Esophagus squamous epithelium (tissue), 5 donors: ENCODE measurements at places on chromosomes 5 and 9. TPM values are rescaled to one million over a fixed set of nuclear protein-coding genes. Genes with fewer than 3 reads are reported as not detected.

DNA sequence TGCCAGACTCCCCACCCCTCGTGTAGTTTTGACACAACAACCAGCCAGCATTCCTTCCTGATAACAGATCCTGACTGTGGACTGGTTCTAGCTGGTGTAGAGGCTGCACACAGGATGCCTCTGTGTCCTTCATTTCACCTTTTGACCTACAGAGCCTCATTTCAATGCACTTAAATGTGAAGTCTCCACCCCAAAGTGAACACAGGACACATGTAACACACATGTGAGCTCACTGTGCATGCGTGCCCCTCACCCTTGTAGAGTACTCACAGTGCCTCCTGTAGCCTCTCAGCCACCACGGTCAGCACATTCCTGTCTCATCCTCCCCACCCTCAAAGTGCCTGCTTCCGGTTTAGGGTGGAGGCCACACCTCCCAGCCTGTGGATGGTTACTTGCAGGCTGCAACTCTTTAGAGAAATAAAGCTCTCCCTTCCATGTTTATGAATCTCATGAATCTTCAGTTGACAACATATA is 11.6 kb upstream of the NKD2 start:
- H3K4me1 ChIP-seq: no peaks in the 10 kb centered on the region
- H3K27me3 ChIP-seq: no peaks in the 10 kb centered on the region
- no peak overlapping the region for H3K27ac ChIP-seq
- DNase-seq: no peak
- H3K36me3 ChIP-seq: no peaks in the 10 kb centered on the region
- no peak overlapping the region for H3K4me3 ChIP-seq

DNA sequence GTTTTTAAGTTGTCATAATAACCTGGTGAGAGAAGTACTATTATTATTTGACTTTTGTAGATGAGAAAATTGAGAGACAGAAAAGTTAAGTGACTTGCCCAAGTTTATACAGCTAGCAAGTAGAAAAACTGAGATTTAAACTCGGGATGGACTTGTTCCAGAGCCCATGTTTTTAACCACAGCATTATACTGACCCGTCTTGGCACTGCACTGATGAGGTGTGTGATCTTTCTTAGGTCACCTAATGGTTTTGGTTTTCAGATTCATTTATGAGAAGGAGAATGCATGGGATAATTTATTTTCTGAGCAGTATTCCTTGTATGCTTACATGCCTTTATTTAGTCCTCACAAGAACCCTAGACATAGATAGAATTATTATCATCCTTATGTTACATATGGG is 201.8 kb upstream of the CDKN2B start:
- peak overlapping the region; percentile 45 for H3K27ac ChIP-seq
- H3K4me1 ChIP-seq: peaks cover 4% of the 10 kb centered on the region
- H3K36me3 ChIP-seq: no peaks in the 10 kb centered on the region
- no peak overlapping the region for H3K4me3 ChIP-seq

GRCh38 chr5:65065001-65065511 is 296.3 kb downstream of the CWC27 start:
- H3K27me3 ChIP-seq: no peaks in the 10 kb centered on the region
- peaks cover 3% of the 10 kb centered on the region for H3K4me1 ChIP-seq
- H3K4me3 ChIP-seq: no peak overlapping the region
- no peak for DNase-seq

The TPPP gene
- total RNA-seq: 1.7 TPM

The ZNF454 gene
- total RNA-seq: 1.4 TPM

DNA sequence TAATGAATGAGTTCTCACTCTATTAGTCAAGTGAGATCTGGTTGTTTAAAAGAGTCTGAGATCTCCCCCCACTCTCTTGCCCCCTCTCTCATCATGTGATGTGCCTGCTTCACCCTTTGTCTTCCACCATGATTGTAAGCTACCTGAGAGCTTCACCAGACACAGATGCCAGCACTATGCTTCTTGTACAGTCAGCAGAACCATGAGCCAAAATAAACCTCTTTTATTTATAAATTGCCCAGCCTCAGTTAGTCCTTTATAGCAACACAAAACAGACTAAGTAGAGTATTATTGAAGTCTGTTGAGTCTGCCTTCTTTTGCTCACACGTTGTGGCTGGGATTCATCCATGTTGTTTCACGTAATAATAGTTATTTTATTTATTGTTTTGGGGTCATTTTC is 14.3 kb downstream of the CYSTM1 start:
- H3K4me3 ChIP-seq: no peak overlapping the region
- no peaks in the 10 kb centered on the region for H3K27me3 ChIP-seq
- peaks cover 8% of the 10 kb centered on the region for H3K4me1 ChIP-seq
- no peaks in the 10 kb centered on the region for H3K36me3 ChIP-seq
- no peak for DNase-seq

- H3K4me3 ChIP-seq: no peak overlapping the region
- no peak overlapping the region for H3K27ac ChIP-seq
- H3K27me3 ChIP-seq: no peaks in the 10 kb centered on the region
- DNase-seq: no peak
- H3K4me1 ChIP-seq: no peaks in the 10 kb centered on the region
Observed at GRCh38 chr9:95528908-95529502, 12.2 kb upstream of the PTCH1 start.

The PLPP1 gene
- 28.9 TPM for total RNA-seq

- no peak overlapping the region for H3K27ac ChIP-seq
- no peaks in the 10 kb centered on the region for H3K36me3 ChIP-seq
- H3K27me3 ChIP-seq: no peaks in the 10 kb centered on the region
- no peak for DNase-seq
- peaks cover 13% of the 10 kb centered on the region for H3K4me1 ChIP-seq
- no peak overlapping the region for H3K4me3 ChIP-seq
Observed at GRCh38 chr5:143352691-143353090, 50.8 kb downstream of the NR3C1 start.

The WDR31 gene
- total RNA-seq: 1.7 TPM

DNA sequence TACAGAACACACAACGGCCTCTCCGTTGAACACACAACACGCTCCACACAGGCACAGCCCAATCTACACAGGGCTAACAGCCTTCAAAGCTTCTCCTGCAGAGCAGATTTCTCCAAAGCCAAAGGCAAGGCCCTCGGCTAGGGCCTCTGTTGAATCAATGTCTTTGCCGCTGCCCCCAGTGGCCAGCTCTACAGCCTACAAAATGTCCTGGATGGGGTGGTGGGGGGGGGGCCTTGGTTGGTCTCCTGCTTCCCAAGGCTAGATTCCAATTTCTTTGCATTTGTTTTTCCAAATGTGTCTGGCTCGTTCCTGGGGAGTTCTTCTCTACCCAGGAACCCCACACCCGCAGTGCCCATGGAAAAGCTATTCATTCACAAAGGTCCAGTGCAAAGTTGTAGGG is 167.2 kb downstream of the PAX5 start:
- H3K4me1 ChIP-seq: no peaks in the 10 kb centered on the region
- no peaks in the 10 kb centered on the region for H3K27me3 ChIP-seq
- no peak overlapping the region for H3K27ac ChIP-seq
- DNase-seq: no peak

DNA sequence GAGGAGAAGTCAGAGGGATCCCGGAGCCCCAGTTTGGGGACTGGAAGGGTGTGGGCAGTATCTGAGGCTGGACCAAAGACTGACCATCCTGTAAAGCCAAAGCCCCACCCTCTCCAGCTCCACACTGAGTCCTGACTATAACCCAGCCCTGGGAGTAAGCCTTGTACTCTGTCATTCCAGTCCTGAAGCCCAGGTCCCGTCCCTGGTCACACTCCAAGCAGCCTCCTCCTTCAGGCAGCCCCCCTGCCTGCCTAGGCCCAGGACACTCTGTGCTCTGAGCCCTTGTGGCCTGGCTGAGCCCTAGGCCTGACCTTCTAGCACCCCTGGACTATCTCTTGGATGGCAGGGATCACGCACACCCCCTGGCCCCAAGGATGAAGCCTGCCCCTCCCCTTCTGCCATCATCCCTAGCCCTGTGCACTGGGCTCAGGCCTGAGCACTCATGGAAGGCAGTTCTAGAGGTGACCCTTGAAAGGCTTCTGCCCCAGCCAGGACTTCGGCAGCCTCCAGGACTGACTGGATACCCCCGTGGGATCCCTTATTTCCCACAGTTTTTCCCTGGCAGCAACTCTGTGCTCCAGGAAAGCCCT is 28.0 kb upstream of the ENHO start:
- H3K27ac ChIP-seq: no peak overlapping the region
- no peak for DNase-seq
- no peaks in the 10 kb centered on the region for H3K27me3 ChIP-seq

DNA sequence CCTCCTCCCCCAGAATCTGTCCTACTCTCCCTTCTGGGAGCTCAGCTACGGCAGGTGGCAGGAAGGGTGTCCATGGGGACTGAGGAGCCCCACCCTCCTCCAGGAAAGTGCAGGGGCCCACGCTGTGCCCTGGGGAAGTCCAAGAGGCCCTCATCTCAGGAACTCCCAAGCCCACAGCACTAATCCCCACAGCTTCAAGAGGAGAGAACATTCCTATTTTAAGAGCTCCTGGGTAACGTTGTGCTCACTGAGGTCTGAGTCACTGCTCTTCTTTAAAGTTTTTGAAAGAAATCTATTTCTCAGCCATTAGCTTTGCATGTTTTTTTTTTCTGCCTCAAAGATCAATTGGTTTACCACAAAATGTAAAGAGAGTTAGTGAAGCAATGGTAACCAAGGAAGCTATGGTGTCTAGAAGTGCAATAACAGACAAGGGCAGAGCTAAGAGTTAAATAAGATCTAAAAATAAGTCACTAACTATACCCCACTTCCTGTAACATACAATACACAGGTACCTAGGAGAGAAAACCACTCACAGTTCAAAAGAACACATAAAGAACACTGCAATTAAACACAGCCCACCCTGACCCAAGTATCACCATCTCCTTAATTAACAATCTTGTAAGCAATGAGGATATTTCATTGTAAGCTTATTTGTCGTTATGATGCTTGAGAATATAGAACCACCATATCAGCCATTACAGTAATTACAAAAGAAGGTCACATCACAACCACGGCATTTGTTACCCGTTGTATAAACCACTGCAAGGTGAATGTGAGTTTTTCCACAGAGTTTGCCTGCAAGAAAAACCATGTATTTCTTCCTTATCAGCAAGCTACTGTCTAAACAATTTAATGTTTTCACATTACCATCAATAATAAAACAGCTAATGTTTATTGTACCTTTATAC is 382.3 kb upstream of the SLC30A5 start:
- no peaks in the 10 kb centered on the region for H3K27me3 ChIP-seq
- H3K4me3 ChIP-seq: no peak overlapping the region
- H3K4me1 ChIP-seq: no peaks in the 10 kb centered on the region
- no peak for DNase-seq
- no peaks in the 10 kb centered on the region for H3K36me3 ChIP-seq
- H3K27ac ChIP-seq: no peak overlapping the region

DNA sequence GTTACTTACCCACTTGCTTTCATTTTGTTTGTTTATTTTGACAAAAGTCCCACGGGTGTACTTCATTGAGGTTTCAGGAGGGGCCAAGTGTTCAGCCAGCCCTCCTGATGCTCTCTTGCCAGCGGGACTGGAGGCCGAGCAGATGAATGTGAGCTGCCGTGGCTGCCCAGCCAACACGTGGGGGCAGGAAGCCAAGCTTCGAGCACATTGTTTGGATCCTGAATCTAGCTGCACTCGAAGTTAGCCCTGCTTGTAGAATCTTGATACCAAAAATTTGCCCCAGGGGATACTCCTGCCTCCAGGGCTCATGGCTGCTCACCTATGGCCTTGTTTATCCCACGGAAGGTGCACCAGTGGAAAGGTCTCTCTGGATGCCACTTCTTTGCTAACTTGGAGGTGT is 49.3 kb downstream of the RASGEF1C start:
- H3K4me3 ChIP-seq: no peak overlapping the region
- DNase-seq: no peak
- H3K36me3 ChIP-seq: no peaks in the 10 kb centered on the region
- no peaks in the 10 kb centered on the region for H3K27me3 ChIP-seq

- no peak for DNase-seq
- no peaks in the 10 kb centered on the region for H3K27me3 ChIP-seq
- no peaks in the 10 kb centered on the region for H3K36me3 ChIP-seq
- peaks cover 21% of the 10 kb centered on the region for H3K4me1 ChIP-seq
Observed at GRCh38 chr5:138641547-138642298, 66.5 kb upstream of the HSPA9 start.

DNA sequence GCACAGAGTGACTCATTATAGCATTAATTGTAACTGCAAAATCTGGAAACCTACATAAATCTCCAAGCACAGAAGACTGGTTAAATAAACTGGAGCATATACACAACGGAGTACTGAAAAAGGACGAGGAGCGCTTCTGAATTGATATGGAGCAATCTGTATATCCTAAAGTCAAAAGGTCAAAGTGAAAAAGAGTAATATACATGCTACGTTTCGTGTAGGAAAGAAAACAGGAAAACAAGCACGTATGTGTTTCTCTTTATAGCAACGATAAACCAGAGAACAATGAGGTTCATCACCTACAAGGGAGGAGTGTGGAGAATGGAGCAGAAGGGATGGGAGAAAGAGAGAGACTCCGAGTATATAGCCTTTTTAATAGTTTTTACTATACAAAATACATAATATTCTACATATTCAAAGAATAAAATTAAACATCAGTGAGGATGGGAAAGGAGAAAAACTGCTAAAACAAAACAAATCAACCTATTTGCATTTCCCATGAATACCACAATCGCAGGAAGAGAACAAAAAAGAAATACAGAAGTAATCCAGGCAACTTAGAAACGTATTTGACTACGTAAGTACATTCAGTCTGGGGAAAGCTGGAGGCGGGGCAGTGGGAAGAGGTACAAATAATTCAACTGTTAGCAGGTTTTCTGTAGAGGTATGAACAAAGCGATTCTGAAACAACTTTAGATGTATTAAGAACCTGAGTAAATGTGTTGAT is 7.8 kb downstream of the ZFP62 start:
- H3K27me3 ChIP-seq: no peaks in the 10 kb centered on the region
- DNase-seq: no peak
- peaks cover 29% of the 10 kb centered on the region for H3K36me3 ChIP-seq
- H3K27ac ChIP-seq: no peak overlapping the region

The HRCT1 gene
- total RNA-seq: 0.70 TPM

- no peak for DNase-seq
- H3K27ac ChIP-seq: no peak overlapping the region
- H3K27me3 ChIP-seq: no peaks in the 10 kb centered on the region
- no peaks in the 10 kb centered on the region for H3K4me1 ChIP-seq
Observed at GRCh38 chr9:81629440-81629839, 59.9 kb downstream of the TLE1 start.

DNA sequence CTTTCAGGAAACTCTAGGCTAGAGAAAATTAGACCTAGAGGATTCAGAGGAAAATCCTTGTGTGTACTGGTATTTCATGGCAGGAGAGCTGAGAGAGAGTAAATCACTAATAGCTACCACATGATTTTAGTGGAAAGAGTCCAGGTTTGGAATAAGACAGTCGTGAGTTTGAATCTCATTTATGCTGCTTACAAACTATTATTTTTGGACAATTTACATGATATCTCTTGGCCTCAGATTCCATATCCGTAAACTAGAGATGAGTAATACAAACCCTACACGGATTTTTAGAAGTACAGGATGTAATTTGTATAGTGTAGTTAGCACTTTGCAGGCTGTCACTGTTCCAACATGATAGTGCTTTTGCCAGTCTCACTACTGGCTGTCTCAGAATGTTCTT is 2.7 kb downstream of the IL31RA start:
- H3K36me3 ChIP-seq: no peaks in the 10 kb centered on the region
- H3K4me3 ChIP-seq: no peak overlapping the region
- DNase-seq: no peak

GRCh38 chr9:79742110-79742721 is 170.5 kb downstream of the TLE4 start:
- H3K4me1 ChIP-seq: peaks cover 15% of the 10 kb centered on the region
- no peak for DNase-seq
- H3K4me3 ChIP-seq: no peak overlapping the region
- H3K36me3 ChIP-seq: no peaks in the 10 kb centered on the region

The ACTL7B gene
- not detected for total RNA-seq

GRCh38 chr5:177476531-177477233 is 3.2 kb upstream of the DBN1 start:
- peak overlapping the region; percentile 72 for H3K27ac ChIP-seq
- H3K4me1 ChIP-seq: peaks cover 91% of the 10 kb centered on the region
- no peaks in the 10 kb centered on the region for H3K27me3 ChIP-seq
- H3K36me3 ChIP-seq: peaks cover 2% of the 10 kb centered on the region

The PCDHA3 gene
- 0.18 TPM for total RNA-seq
